ENCODE measurements at places on chromosomes 6 and 20.

DNA sequence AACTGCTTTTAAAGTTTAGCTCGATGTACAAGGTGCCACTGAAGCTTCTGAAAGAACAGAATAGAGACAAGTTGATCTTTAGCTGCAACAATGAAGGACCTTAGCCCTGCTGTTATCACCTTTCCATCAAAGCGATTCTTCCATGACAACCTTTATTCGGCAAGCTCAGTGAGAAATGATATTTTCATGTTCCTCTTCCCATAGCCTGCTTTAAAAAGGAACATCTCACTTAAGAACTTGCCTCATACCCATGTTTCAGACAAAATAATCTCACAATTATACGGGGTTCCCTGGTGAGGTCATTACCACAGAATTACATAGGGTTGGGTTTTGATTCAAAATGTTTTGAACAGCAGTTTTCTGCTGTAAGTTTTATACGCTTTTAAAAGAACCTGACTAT, 264.2 kb downstream of the THBS2 start:
- no peak for DNase-seq

DNA sequence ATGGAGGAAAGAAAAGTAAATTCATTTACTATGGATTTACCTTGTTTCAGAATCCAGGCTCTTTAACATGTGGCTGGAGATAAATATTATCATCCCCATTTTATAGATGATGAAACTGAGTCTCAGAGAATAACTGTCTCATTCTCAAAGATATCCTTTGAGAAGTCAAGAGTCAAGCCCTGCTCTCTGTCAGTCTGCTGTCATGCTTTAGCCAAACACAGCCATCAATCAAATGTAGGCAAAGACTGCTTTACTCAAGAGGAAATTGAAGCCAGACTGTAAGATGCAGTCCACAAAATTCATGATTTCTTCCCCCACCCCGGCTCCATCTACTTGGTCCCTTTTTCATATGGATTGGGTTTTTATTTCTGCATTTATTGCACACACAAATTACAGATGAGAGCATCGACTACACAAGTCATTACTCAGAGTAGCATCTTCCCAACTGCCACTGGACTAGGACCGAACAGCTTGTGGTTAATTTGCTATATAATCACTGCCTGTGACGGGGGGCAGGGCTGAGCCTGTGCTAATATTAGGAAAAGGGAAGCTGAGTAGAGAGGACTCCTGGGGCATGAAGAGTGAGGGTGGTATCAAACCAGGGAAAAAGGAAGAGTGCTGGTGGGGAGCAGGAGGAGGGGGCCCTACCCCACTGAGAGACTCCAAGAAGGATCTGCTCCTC, 102.7 kb upstream of the TOP1 start:
- no peak for DNase-seq

DNA sequence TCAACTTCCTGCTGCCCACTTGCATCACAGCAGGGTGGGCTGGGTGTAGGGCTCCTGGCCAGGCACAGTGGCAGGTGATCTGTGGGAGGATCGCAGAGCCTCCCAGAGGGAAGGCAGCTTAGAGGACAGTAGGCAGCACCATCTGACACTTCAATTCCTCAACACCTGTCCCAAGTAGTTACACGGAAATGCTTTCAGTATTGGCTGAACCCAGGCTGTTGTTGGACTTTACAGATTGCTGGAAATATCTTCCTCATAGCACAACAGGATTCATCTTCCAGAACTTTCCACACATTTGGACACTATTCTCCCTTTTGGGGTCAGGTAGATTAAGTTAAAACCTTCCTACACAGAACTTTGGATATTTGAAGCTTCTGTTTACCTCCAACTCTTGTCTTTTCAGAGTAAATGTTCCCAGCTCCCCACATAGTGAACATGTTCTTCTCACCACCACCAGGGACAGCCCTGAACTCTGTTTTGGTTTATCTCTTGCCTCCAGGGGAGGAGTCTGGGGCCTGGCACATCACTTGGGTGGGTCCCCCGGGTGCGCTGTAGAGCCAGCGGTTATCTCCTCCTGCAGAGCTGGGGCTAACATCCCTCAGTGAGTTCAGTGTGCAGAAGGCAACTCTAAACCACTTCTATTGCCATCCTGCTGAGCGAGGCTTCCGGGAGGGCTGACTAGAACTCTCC, 3.5 kb upstream of the SLC22A2 start:
- no peak for DNase-seq

- no peak for DNase-seq
Observed at GRCh38 chr6:89843070-89843469, 13.4 kb downstream of the CASP8AP2 start.

- DNase-seq: peak; percentile 69
Observed at GRCh38 chr20:25310921-25311728, 63.2 kb downstream of the PYGB start.

GRCh38 chr20:17229256-17229655, 2.4 kb downstream of the PCSK2 start:
- no peak for DNase-seq

DNA sequence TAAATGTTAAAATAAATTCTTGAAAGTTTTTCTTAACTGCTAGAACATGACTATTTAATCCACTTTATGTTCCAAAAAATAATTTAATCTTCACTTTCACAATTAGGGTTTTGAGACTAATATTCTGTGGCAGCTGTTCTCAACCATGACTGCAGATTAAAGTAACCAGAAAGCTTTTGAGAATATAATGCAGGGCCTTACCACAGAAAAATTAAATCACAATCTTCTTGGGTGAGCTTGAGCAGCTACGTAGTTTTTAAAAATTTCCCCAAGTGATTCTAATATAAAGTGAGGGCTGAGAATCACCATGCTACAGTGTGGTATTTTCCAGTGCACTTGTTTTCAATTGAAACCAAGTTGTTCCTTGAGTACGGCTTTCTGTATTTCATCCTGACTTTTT, 196.6 kb upstream of the PTCHD4 start:
- no peak for DNase-seq

GRCh38 chr6:112485827-112486212, 138.7 kb downstream of the RFPL4B start:
- DNase-seq: peak; percentile 26

- DNase-seq: no peak
Observed at GRCh38 chr20:62205618-62206387, 14.3 kb downstream of the HRH3 start.

DNA sequence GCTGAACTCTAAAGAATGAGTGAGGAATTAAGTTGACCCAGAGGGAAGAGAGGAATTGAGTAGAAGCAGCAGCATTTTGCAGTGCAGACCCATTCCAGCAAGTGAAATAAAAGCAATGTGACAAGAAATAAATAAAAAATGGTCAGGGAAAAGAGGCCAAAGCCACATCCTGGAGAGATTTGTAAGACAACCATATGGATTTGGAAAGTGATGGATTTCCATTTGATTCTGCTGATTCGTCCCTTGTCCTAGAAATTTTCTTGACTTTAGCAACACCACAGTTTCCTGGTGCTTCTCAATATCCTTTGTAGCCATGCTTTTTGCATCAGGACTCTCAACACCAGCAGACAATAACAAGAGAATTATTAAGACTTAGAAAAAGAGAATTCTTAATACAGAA, 29.8 kb downstream of the ANKEF1 start:
- no peak for DNase-seq

DNA sequence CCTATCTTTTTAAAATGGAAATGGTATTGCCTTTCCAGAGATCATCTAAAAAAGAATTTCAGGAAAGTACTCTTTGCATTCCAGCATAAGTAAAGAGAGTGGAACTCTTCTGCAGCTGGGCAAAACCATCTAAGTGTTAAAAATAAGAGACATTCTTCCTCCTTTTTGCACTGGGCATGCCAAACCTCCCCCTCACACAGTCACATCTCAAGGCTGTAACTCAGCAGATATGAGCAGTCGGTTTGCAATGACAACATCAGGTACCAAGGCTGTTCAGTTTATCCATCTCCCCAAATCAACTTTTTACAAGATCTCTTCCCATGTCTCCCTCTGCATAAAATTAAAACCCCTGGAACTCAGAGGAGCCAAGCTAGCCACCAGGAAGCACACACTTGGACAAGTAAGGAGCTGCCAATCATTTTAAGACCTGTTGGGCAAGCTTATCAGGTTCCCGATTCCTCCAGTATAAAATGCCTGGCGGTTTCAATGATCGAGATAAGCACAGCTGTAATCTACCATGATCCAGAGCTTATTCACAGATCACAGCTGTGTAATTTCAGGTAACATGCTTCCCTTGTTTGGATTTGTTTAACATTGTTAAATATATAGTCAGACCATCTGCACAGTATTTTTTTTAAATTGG, 23.2 kb downstream of the ID4 start:
- no peak for DNase-seq

DNA sequence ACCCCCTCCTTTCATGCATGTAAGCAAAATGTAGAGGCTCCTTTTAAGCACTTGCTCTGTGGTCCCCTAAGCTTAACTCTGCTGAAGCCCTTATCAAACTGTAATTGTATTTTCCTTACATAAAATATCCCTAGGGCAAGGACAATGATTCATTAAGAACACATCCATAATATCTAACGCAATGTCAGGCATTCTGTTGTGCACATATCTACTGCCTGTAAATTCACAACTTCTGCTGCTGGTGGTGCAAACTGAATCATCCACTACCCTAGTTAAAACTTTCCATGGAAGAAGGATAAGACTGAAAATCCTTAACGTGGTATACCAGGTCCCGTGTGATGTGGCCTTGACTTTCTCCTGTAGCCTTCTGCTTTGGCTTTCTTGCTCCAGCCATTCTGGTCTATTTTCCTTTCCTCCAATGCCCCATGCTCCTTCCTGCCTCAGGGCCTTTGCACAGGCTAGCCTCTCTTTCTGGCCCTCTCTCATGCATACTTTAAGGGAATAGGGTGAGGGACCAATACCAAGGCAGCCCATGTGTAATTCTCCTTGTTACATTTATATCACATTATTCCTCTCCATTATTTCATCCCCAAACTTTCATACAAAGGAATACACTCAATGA, 113.6 kb upstream of the ZFP64 start:
- peak; percentile 1 for DNase-seq

DNA sequence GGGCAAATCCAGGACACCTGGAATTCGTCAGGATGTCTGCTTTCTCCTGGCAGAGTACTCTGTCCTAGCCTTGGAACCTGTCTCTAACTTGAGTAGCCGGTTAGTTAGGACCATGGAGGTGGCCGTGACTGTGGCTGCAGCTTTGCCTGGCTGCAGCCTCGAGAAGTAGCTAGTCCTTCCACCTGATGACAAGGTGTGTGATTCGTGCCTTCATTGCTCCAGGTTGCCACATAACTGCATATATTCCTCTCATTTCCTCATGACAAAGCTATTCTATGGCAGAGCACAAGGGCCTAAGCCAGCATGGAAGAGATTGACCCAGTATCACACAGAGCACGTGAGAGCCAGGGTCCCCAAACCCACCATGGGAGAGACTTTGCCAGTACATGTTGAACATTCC, 39.8 kb upstream of the KIF25 start:
- no peak for DNase-seq

GRCh38 chr20:17712201-17712600, 12.4 kb downstream of the BANF2 start:
- DNase-seq: no peak

DNA sequence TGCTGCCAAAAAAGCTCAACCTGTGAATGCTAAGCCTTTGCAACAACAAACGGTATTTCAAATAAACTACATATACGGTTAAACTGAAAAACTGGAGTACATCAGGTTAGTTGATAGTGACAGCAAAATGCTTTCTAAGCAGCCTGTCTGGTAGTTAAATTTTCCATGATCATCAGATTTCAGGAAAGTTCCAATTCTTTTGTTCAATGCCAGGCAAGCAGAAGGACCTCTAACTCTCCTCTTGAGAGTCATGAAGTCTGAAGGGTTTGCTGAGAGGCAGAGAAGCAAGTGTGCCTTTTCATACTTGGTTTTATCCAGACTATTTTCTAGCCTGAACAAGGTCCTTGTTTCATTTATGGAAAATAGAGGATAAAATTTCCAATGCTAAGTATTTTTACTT, 4.5 kb downstream of the FLRT3 start:
- DNase-seq: no peak

- no peak for DNase-seq
Observed at GRCh38 chr6:775863-776262, 82.9 kb upstream of the EXOC2 start.

All from brain microvascular endothelial cell (primary cell).